Stimulated activated CD4-positive, alpha-beta T cell treated with anti-CD3 and anti-CD28 coated beads, Interleukin-1b, Interleukin-23, amount 100 ng/mL, for 1 hour (primary cell): ENCODE measurements at places on chromosomes 2 and 18.

GRCh38 chr2:85861650-85862049 lies 27.1 kb downstream of the ST3GAL5 start:
- no peak for DNase-seq

- DNase-seq: no peak
Observed at GRCh38 chr2:60483401-60483800, 70.1 kb downstream of the BCL11A start.

DNA sequence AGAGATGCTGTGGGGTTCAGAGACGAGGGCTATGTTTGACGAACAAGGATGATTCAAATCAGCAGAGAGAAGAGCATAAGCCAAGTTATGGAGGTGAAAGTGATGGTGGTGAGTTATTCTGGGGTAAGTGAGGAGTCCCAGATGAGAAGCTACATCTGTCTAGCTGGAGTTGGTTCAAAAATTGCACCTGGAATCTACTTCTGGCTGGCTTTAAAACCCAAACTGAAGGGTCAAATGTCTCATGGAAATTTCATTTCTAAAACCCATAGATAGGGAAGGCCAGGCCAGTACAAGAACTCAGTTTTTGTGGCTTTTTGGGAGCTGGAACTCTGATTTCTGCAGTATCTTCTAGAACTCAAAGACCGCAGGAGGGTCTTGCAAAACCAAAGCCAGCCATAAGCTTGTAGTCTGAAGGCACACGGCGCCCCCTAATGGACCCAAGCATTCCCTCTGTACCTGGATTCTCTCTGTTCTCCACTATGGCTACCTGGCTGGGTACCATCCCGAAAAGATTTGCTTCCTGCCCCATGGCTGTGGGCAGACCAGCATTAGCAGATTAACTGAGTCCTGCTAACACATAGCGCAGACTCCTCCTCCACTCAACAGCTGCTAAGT lies 229.1 kb upstream of the SLC14A2 start:
- no peak for DNase-seq

GRCh38 chr2:232687382-232688160 lies 9.6 kb upstream of the GIGYF2 start:
- DNase-seq: no peak

- no peak for DNase-seq
Observed at GRCh38 chr18:68604256-68604655, 110.7 kb downstream of the TMX3 start.

GRCh38 chr2:152694161-152694661 lies 23.1 kb downstream of the PRPF40A start:
- no peak for DNase-seq

DNA sequence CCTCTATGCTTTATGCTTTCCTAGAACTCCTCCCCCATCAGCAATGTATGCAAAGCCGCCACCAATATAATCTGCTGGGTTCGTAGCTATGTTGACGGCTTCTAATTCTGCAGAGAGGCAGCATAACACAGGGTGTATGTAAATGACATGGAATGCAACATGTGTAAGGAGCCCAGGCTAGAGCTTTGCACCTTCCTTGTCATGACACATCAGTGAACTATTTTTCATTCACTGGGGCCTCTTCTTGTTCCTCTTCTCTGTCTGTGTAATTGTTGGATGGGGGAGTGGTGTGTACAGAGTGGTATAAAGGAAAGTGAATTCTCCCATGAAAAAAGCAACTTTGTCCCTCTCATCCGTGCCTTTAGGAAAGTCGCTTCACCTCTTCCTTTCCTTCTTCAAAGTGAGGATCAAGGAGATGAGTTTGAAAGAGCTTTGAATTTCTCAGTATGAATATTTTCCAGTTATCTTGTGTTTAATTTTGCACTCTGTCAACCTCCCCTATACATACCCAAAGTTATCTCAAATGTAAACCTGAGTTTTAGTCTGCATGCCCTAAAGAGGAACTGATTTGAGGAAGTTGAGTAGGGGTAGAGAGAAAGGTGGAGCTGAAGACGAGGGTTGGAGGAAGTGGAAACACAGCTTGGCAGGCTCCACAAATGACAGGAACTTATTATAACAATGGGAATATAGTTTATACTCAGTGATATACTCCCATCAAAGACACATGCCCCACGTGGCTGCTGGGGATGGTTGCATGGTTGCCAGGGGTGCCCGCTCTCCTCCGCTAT lies 74.9 kb upstream of the ARL4C start:
- no peak for DNase-seq

DNA sequence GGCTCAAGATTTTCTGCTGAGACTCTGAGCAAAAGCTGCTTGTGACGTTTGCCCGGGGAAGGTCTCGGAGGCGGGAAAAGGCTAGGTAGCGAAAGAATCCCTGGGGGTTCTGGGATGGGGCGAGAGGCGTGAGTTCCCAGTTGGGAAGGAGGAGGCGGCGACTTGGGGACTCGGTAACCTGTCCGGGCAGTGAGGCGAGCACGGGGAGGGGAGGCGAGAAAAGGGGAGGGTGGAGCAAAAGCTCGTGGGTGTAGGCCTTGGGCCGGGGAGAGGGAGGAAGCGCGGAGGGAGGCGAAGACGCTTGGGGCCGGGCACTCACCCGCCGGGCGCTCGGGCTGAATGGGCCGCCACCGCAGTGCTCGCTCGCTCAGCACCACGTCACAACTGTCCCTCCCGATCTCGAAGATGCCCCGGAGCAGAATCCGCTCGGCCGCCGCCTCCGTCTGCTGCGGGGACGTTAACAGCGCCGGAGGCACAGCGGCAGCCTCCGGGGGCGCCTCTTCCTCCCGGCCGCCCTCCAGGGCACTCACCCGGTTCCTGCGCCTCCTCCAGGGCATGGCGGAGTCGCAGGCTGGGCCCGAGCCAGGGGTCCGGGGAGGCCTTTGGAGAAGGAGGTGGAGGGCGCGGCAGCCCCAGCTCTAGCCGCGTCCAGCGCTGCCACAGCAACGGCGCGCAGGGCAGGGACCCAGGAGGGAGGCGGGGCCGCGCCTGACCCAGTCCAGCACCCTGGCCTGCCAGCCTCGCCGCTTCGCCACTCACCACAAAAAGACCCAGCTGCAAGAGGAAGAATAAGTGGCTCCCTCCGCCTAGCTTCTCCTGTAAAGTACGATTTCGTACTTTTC lies at the start of gene CERKL:
CERKL (minus strand) TSS at position 656 of the 842 bp plus-strand sequence; CDS start at position 557, 99 bp downstream.
- DNase-seq: no peak

GRCh38 chr2:9327873-9328352 lies 95.4 kb downstream of the ITGB1BP1 start:
- DNase-seq: no peak

GRCh38 chr2:16494836-16495508 lies 170.7 kb downstream of the CYRIA start:
- no peak for DNase-seq

DNA sequence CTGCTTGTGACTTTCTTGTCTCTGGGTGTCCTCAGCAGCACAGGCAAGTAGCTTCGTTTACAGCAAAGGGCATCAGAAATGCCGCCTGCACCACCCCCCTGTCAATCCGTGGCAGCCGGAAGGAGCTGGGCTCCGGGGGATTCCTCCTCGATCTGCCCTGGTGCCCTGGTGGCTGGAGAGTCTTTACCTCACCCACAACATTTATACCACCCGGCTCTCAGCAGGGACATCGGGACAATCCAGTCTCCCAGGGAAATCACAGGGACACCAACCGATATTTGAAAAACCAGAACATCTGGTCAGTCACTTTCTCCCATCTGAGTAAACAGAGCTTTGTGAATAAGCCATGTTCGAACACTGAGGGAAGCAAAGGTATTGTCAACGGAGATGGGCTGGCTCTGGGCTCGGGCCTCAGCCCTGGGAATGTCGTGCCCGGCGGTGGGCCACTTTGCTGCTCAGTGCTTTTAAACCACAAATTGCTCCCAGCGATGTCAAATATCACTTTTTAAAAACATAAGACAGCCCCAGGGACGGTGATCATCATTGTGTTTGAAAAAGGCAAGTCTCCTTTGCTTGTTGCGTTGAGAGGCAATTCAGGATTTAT lies 210.0 kb upstream of the SALL3 start:
- no peak for DNase-seq

GRCh38 chr2:23149777-23150176 lies 235.2 kb upstream of the KLHL29 start:
- no peak for DNase-seq

GRCh38 chr2:66013456-66013855 lies 421.5 kb upstream of the MEIS1 start:
- no peak for DNase-seq

- no peak for DNase-seq
Observed at GRCh38 chr2:190311893-190312634, 7.6 kb downstream of the HIBCH start.

DNA sequence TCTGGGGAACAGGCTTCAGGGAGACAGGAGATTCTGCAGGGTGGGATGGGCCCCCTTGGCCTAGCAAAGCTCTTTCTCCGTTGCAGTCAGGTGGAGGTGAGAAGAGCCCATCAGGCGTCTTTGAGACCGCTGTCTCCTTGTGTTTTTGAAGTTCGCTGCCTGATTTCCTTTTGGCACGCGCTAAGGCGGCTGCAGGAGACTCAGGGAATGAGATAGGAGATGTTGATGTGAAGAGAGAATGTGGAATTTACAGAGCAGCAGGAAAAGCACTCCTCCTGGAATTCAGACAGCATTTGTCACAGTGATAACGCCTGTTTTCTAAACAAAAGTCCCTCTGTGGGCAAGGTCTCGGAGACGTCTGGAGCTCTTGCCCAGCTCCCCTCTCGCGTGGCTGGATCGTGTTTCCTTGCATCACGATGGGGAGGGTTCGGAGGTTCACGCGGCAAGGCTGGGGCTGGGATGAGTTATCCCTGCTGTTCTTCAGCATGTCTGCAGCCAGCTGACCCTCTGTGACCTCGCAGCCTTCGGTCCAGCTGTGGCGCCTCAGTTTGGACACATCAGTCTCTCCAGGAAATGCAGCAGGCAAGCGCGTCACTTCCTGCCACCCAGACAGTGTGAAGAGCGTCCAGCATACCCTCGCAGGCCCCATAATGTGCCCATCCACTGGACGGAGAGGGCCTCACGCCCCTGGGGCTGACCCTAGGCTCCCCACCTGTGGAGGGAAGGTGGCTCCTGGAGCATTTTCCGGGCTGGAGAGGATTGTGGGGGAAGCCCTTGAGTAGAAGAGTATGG lies 30.2 kb downstream of the GLI2 start:
- DNase-seq: no peak

DNA sequence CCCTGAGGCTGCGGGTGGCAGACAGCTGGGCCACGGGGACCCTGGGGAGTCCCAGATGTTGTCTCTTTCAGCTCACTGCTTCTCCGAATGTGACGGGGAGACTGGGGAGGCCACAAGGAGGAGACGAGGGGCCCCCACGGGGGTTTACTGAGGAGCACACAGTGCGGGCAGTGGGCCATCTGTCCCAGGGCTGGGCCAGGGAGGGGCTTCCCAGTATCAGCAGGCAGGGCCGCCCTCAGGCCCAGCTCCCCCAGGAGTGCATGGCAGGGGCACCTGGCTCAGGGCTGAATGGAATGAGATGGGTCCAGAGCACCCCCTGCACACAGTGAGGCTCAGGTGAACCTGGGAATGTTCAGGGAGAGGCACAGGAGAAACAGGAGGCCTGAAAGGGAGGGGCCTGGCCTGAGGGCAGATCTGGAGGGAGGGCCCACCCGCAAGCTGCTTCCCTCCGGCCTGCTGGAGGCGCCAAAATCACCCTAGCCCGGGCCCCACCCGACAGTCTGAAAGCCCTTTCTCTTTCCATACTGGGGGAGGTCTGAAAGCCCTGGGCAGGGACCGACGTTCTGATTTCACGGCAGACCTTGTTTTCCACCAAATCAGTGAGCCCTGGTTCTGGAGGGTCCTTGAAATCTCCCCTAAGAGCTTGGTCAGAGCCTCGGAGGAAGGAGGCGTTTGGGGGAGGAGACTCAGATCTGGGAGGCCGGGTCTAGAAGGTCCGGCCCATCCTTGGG lies 35.5 kb upstream of the PTMA start:
- no peak for DNase-seq

- DNase-seq: no peak
Observed at GRCh38 chr2:65402323-65402722, 30.1 kb downstream of the SPRED2 start.
